ENCODE measurements at places on chromosomes 2 and 18.

DNA sequence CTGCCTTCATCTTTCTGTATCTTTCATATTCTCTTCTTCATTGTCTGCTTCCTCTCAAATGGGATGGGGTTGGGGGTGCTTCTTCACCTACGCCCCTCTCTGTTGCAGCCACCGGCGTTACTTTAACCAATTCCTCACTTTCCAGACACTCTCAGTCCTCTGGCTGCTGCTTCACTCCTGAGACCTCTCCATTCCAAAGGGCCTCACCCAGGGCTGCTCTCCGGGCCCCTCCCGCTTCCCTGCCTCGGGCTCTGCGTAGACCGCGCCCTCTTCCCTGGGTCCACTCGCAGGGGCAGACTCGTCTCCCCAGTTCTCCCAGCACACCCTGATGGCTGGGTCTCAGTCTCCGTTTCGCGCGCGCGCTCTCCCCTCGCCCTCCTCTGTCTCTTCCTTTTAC is 926 bp downstream of the SERPINB8 start:
- DNase-seq: no peak

- DNase-seq: peak; percentile 41
These were observed 27.7 kb downstream of the SMAD7 start for GRCh38 chr18:48922801-48923730.

- no peak for DNase-seq
These were observed 211.3 kb downstream of the ARL4C start for GRCh38 chr2:234285541-234285940.

- no peak for DNase-seq
These were observed 20.4 kb upstream of the ATOH8 start for GRCh38 chr2:85733121-85733960.

DNA sequence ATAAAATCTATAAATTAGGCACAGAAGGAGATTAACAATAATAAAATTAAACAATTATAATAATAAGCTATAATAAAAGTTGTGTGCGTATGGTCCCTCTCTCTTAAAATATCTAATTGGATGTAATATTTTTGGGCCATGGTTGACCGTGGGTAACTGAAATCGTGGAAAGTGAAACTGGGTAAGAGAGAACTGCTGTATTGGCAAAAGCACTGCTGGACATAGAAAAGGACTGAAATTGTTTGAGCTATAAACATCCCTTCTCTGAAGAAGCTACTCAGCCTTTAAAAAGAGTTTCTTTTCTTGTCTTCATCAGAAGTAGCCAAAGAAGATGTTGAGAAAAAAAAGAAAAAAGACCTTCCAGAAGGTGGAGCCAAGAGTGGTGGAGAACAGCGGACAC is 379.4 kb downstream of the ZNF521 start:
- no peak for DNase-seq

DNA sequence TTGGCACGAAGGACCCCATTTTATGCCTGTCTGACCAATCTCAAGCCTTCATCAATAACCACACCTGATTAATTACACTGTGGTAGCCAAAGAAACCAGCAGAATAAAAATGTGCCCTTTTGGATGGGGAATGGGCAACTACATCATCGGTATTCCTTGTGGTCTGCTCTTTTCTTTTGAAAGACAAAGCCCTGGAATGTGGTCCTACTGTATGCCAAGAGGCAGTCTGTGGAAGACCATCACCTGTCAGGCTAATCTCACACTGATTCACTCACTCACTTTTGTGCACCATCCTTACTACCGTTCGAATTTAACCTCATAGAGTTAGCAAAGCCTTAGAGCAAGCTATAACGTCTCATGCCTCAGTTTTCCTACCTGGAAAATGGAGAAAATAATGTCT is 275.2 kb upstream of the LRRTM1 start:
- no peak for DNase-seq

DNA sequence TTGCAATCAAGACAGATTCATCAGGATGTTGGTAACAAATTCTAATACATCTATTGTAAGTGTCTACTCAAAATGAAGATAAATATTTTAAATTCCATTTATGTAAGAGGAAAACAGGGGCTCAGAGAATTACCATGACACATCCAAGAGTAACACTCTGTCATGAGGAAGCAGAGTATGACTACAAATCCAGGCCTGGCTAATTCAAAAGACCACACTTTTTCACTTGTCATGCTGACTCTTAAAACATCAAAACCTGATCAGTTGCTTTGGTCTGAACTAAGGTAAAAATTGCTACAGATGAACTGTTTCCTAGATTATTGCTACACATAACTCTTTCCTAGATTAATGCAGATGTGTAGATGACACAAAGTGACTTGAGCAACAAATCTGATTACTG is 880.6 kb downstream of the TSN start:
- no peak for DNase-seq

DNA sequence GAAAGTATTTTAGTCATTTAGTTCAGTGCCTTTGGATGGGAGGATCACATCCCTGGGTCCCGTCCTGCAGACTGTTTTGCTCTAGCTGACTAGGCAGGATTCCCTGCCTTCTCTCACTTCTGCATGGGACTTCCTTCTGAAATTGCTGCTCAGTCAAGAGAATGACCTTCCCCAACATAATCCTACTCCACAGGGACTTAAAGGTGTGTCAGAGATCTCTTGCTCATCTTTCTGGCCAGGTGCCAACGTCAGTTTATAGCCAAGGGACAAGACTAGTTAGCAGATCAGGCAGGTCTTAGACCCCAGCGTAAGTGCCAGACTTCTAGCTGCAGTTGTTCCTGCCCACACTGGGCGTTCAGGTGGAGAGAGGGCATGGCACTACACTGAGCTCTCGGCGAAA is 9.5 kb upstream of the IL1B start:
- no peak for DNase-seq

DNA sequence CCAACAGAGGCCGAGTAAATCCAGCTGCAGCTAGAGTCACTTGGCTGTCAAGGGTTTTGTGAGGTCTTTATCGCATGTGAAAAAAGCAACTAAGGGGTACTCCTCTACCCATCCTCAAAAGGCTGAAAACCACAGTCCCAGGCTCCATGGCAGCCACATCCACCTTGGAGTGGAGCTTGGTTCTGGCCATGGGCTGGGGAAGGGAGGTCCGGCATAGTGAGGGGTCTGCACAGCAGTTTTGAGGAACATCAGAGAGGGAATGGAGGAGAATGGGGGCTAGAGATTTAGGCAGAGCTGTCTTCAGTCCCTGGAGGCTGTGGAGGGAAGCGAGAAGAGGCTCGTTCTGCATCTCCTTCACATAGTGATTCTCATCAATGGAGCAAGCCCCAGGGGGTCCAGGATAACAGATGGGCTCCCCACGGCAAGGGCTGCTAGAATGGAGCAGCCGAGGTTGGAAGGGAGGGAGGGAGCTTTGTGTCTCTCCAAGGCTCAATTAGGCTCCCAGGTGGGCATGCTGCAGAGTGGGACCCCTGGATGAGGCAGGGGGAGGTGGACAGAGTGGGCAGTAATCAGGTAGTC is 21.0 kb downstream of the MROH2A start:
- DNase-seq: no peak

DNA sequence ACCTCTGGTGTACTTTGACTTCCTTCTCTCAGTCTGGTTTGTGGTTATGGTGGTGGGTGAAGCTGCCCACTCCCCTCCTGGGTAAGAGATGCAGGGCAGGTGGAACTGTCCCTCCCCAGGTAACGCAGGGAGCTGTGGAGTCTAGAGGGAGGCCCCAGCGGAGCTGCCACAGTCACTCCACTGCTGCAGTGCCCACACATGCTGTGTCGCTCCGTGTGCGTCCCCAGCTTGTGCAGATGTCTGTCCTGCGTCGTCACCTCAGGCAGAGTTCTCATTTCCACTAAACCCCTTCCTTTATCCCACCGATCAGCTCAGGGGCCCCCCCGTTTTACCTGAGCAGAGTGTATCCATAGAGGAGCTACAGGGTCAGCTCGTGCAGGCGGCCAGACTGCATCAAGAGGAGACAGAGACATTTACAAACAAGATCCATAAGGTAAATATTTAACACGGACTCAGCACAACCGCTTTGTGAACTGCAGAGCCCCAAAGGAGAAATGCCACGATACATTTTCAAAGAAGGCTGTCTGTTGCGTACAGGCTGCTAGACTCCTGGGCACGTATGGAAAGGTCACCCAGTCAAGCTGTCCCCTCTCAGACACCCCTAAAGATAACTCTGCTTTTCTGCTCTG is 87.4 kb downstream of the MTCL1 start:
- DNase-seq: no peak

- DNase-seq: peak; percentile 97
These were observed at the start of gene TMEM18 for GRCh38 chr2:677056-677958. TSS of gene TMEM18 (minus strand) at chr2:677406. CDS start at chr2:677345, 61 bp downstream.

DNA sequence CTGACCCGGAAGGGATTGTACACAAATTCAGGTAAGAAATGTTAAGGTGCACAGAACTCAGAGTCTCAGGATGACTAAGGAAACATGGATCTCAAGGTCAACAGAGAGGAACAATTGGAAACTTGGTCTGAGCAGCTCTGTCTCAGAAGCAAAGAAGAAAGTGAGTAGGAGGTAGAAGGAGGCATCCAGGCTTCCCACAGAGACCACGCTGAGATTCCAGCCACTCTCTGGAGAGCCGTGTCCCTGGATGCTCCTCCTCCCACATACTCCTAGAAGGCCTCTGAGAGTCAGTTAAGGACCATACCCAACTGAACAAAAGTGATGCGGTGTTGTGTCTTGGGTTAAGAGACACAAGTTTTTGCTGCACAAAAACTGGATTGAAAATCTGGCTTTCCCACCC is 8.6 kb upstream of the PLB1 start:
- DNase-seq: no peak

DNA sequence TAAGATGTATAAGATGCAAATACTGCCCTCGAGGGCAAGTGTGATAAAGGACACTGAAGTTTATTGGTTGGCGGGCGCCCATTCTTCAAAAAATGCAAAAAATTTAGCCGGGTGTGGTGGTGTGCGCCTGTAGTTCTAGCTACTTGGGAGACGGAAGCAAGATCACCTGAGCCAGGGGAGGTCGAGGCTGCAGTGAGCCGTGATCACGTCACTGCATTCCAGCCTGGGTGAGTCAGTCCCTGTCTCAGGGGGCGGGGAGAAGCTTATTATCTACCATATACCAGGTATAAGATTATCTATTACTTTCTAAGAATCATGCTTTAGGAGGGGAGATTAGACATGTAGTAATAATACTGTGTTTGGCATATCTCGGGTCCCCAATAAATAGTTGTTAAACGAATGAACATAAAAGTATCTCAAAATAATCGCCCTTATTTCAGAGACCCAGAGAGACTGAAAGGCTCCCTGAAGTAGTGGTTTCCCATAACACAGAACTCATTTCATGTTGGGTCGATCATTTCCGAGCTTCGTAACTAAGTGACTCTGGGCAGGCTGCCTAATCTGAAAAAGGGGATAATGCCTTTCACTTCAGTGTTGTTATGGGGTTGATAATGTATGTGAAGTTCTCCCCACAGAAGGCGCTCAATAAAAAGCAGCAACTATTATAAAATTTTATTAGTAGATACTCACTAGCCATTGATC is 1.2 kb upstream of the SELENOI start:
- peak; percentile 80 for DNase-seq

DNA sequence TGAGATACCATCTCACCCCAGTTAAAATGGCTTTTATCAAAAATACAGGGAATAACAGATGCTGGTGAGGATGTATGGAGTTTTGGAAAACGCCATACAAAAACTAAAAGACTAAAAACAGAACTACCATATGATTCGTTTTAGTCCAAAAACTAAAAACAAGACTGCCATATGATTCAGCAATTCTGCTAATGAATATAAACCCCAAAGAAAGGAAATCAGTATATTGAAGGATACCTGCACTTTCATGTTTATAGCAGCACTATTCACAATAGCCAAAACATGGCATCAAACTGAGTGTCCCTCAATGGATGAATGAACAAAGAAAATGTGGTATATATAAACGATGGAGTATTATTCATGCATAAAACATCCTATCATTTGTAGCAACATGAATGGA is 224.4 kb upstream of the MC4R start:
- DNase-seq: no peak

All from Caki2 (cell line).